Stimulated activated CD8-positive, alpha-beta memory T cell treated with anti-CD3 and anti-CD28 coated beads, Interleukin-4, amount 100 ng/mL, for 1 hour (primary cell): ENCODE measurements at places on chromosomes 2 and 18.

GRCh38 chr2:31475692-31476091, 61.1 kb upstream of the XDH start:
- DNase-seq = no peak

- DNase-seq = no peak
These were observed 126.5 kb upstream of the MEX3C start for GRCh38 chr18:51323961-51324360.

DNA sequence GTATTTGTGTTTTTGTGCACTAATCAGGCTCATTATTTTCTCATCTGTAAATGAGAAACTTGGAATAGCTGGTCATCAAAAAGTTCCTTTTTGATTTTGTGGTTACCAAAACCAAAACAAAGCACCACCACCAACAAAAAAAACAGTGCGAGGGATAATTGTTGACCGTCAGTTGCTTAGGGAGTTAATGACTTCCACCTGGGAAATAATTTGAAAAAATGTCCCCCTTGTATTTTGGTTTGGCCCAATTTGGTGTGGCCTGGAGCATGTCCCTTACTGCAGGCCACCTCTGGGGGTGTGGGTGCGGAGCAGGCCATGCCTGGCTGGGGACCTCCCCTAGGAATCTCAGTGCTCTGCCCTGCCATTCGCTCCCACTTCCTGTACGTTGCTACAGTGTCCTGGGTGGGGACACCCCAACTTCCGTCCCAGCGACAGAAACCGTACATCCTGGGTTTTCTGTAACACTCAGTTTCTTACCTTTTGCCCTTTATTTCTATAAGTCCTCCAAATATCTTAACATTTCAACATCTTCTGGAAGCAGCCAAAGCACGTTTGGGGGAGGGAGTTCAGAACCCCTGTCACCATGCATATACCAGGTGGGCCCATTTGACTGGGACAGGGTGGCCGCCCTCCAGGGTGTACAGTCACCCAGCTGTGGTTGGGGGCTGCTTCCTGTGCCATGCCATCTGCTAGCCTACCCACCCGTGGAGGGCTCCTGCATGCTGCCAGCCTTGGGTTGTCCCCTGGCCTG, 31.3 kb downstream of the NCK2 start:
- no peak for DNase-seq

- DNase-seq = no peak
These were observed 162.1 kb downstream of the BCL2 start for GRCh38 chr18:63157293-63158011.

- no peak for DNase-seq
These were observed 166.3 kb upstream of the SERTAD2 start for GRCh38 chr2:64819774-64820688.

DNA sequence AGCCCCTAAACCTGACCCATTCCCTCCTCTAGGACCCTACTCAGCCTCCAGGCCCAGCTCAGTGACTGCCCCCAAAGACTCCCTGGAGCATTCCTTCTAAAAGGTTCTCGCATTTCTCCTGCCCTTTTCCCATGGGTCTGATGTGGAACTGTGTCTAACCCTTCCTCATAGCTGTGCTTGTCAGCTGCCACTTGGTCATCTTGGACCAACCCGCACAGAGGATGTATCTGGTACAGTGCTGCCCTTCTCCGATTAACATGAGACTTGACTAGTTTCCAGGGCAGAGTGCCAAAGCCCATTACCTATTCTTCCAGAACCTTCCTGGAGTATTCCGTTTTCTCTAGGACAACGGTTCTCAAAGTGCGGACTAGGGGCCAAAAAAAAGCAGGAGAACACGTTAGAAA, 518 bp upstream of the NFU1 start:
- DNase-seq = no peak

DNA sequence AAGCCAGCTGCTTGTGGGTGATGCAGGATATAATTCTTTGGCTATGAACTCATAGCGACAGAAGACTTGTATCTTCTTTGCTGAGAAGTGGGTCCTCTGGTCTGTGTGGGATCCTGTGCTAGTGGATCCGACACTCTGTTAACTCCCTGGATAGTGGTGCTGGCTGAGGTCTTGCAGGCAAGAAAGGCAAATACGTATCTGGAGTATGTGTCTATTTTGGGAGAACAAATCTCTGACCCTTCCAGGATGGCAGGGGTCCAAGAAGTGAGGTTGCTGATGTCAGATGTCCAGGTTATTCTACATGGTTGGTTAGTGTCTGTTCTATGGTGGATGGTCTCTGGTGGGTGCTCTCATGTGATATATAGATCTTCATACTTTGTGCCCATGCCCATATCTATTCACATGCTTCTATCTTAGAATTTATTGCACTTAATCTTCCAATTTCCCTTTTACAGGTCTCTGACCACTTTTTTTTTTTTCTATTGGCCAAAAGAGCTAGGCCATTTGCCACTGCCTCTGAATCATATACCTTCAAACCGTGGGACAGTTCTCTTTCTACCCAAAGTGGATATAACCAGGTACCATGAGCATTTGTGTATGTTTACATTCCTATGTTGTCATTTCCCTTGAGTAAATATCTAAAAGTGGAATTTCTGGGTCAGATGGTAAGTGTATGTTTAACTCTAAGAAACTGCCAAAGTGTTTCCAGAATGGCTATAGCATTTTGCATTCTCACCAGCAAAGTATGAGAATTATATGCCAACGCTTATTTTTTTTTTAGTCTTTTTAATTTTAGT, 45.1 kb upstream of the RBMS1 start:
- no peak for DNase-seq

DNA sequence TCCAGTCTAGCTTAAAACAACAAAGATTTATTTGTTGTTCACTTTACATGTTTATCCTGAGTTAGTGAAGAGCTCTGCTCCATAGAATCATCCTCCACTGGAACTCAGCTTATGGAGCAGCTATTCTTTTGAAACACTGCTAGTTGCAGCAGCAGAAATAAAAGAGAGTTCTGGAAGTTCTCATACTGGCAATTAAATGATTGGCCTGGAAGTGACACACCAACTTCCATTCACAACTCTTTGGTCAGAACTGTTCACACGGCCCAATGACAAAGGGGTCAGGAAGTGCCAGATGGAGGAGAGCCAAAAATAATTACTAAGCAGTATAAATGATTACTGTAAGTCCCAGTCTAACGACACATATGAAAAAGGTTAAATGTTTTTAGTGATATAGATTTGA, 39.1 kb downstream of the FBXO11 start:
- no peak for DNase-seq

- no peak for DNase-seq
These were observed 222.6 kb downstream of the INSIG2 start for GRCh38 chr2:118310681-118311429.

DNA sequence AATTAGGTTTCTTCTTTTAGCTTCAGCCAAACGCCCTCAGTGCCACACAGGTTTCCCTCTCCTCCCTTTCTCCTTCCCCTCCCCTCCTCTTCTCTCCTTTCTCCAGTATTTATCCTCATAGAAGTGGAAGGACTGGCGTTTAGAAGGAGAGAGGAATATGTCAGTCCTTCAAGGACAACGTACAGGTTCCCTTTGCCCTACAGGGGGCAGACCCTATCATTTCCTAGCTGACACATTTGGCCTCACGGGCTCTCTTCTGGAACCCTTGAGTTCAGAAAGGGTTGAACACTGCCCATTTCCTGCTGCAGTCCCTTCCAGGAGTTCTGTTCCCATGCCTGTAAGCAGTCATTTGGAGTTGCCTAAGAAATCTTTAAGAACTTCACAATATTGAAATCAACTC, 46.1 kb downstream of the CDCA7 start:
- DNase-seq = no peak

GRCh38 chr2:201128933-201129505, 13.1 kb downstream of the CFLAR start:
- DNase-seq = no peak

DNA sequence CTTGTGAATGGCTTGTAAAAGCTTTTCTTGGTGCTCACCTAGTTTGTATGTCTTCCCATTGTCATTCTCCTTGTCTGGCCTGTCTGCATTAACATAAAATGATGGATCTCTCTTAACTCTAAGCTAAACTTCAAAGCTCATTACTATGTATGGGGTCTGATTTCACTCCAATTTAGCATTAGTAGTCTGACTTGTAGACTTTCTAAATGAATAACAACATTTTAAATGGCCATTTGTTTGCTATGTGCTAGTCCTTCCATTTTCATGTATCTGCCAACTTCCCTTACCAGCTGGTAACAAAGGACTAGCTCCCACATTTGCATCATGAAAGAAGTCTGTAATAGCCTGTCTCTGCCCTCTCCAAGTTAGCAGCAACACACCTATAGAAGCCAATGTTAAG, 324.2 kb upstream of the RGPD4 start:
- DNase-seq = no peak

DNA sequence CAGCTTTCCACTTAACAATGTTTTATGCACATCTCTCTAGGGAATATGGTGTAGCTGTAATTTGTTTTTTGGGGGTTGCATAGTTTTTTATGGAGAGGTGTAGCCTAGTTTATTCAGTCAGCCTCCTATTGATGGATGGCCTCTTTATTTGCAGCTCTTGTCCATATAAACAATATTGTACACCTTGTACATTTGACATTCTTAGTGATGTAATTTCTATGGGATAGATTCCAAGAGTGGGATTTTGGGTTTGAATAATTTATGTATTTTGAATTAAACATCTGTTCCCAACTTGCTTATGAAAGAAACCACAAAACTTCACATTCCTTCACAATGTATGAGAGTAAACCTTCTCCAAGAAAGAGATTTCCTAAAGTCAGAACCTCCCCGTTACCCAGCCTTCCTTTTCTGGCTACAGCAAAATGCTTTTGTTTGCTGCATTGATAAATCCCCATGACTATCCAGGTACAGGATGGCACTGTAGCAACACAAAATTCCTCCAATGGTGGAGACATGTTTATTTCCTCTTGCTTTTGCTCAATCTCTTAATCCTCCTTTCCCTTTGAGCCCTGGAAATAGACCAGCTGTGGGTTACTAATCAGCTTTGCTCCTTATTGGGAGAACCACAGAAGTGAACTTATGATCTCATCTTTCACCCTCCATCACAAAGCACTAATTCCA, 58.4 kb upstream of the GALR1 start:
- no peak for DNase-seq

DNA sequence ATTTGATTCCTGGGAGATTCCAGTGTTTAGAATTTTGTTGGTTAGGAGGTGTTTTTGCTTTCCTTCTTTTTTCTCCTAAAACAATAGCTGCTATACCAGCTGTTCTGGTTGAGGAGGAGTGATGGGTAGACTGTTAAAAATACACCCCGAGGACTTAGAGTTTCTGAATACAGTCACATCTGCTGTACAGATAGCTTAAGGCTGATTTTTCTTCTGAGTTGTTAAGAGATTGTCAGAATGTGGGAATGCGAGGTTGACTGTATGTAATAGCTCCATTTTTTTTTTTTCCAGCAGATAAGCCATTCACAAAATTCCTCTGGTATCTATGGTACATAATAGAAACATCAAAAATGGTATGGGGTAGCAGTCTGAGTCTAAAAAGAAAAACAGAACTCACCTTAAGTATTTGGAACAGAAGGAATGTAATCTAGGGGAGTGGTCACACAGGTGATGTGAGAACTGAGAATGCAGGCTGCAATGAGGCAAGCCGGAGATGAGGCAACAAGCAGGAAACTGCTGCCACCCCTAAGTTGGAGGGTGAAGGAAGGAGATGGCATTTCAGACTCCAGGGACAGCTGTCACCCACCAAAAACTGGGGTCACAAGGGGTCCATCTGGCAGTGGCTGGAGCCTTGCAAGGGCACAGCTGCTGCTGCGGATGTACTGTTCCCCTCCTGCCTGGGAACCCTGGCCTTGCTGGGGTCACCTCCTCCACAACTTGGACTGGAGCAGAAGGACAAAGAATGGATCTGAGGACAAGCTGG, 2.4 kb downstream of the DGKD start:
- no peak for DNase-seq

DNA sequence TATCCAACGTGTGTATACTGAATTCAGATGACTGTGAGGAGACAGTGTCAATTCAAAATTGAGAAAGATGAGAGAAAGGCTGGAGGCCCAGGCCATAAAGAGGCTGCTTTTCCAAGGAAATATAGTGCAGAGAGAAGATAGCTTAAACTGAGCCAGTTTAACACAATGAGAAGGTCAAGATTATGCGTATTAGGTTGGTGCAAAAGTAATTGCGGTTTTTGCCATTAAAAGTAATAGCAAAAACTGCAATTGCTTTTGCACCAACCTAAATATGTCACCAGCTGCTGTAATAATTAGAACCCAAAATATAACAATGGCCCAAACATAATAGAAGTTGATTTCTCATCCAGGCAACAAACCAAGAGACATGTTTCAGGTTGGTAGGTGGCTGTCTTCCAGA, 148.7 kb upstream of the ATP5MC3 start:
- DNase-seq = no peak
